ENCODE measurements at places on chromosomes 5 and 9.

- no peak for DNase-seq
Measured at GRCh38 chr5:44051591-44051990, 337.6 kb downstream of the FGF10 start.

GRCh38 chr5:53366245-53366644 is 114.2 kb upstream of the FST start:
- DNase-seq: no peak

- DNase-seq: no peak
Measured at GRCh38 chr9:125767349-125767748, 20.2 kb downstream of the PBX3 start.

- DNase-seq: no peak
Measured at GRCh38 chr5:113510836-113511451, 2.5 kb upstream of the YTHDC2 start.

GRCh38 chr9:131534721-131535237 is 3.7 kb upstream of the UCK1 start:
- no peak for DNase-seq

DNA sequence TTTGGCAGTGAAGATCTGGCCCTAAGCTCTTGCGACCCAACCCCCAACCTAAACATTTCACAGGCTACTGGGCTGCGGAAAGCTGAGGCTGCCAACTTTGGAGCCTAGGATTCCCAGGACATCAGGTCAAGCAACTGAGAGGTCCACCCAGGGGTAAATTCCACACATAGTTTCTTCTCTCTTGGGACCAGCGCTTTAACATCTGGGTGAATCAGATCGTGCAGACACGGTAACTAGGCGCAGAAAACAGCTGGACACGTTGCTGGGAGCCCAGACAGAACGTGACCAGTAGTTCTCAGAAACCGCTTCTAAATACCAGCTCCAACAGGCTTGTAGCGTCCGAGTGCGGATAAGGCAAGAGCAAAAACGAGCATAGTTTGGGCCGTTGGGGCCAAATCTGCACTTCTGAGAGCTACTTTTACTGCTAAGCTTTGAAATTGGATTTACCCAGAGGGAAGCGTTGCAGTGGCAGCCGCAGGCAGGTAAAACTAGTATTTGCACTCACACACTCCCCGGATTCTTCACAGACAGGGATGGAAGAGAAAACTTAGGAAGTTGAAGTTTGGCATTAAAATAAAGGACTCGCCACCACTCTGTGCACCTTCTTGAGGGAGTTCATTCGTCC is 11.8 kb downstream of the ITGA1 start:
- DNase-seq: peak; percentile 39

- DNase-seq: no peak
Measured at GRCh38 chr9:85501456-85501855, 240.3 kb downstream of the AGTPBP1 start.

DNA sequence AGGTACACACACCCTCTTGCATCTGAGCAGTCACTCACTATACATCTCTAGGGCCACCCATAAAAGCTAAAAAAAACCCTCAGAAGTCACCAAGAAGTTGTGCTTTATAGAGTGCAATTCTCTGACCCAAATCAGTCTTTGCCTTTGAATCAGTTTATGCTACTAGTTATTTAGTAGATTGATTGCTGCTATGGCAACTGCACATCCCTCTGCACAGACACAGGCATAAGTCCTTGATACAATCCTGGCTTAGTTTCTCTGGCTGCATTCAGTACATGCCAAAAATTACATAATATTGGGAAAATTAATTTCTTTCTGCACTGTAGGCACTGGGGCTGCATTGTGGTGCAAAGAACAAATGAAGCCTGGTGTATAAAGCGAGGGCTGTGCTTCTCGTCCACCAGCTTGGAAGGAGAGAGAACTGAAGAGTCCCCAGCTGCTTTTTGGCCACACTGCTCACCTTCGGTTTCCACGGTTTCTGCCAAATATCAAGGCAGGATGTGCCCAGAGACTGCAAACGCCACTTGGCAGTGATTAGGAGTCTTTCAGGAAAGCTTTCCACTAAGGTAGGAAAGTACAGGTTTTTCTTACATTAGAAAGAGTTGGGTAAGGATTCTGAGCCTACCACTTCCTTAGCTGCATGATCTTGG is 258.4 kb downstream of the ELAVL2 start:
- no peak for DNase-seq

GRCh38 chr5:16679190-16679589 is 62.4 kb upstream of the RETREG1 start:
- DNase-seq: no peak

DNA sequence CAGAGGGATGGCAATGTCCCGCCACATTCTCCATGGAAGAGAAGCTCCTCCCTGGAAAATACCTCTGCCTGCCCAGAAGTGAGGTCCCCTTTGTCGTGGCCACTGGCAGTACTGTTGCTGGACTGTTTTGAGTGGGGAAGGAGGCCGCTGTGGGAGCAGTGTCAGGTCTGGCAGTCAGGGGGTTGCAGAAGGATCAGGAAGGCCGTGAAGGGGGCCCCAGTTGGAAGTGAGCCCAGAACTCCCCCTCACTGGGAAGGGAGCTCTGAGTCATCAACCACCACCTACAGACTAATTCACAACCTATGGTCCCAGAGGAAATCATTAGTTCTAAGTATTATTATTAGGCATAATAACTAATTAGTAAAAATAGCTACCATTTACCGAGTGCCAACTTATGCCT is 200.4 kb downstream of the TTLL11 start:
- DNase-seq: no peak

- no peak for DNase-seq
Measured at GRCh38 chr9:110626101-110626829, 42.3 kb upstream of the MUSK start.

DNA sequence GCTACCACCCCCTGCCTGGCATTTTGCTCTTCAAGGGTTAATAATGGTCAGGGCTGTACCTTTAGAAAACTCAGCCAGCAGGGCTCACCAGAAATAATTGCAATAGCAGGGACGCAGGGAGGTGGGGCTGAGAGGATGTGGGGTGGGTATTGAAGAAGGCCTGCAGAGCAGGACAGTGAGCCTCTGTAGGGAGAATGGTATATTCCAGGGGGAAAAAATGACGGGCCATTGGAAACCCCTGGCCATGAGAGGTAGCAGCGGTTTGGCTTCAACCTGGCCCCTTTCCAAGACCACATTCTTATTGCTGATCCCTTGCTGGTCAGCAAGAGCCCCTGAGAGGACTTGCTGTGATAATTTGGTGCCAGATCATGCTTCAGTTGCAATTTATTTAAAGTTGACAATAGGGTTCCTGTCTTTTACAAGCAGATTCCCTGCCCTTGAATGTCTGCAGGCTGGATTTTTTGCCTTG is 36.7 kb upstream of the CTNNA1 start:
- no peak for DNase-seq

DNA sequence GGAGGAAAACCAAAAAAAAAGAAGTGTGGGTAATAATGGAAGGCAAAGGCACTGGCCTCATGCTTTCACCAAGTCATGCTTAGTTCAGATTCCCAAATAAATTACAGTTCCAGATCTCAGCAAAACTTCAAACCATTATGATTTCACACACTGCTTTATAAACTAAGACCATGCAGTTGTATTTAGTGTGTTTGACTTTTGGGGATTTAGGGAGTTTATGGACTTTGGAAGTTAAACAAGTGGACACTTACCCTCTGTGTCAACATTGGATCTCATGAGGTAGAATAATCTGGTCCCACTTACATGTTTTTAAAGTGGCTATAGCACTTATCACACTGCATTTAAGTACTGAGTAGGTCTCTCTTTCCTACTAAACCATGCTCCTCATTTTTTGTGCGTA is 3.7 kb downstream of the DNAJC25 start:
- DNase-seq: no peak

Measured in iPS DF 6.9 (cell line).